ENCODE measurements at places on chromosomes 2 and 18.

- no peak for DNase-seq
These were observed 63.5 kb upstream of the TTN start for GRCh38 chr2:178870703-178871102.

DNA sequence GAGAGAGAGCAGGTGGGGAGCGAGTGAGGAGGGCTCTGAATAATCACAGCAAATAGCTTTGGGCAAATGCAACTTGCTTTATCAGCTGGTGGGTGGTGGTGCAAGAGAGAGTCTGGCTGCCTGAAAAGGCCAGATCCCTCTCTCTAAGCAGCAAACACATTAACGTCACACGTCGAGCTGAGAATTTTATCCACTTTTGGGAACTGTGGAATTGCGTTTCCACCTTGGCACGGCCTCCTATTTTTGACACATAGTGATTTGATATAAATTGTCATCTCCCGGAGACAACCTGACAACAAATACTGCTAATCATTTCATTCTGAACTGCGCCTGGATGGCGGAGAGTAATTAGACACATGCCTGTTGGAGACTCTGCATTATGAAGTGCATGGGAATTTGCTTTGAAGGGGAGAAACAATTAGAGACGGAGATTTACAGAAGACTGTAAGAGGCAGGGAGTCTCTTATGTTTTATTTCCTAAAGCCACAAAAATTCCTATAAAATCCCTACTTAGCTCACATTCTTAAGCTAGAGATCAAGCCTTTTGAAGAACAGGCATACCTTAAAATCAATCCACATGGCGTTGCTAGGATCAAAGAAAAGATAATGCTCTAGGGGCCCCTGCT, 634.1 kb downstream of the TDRD15 start:
- no peak for DNase-seq

DNA sequence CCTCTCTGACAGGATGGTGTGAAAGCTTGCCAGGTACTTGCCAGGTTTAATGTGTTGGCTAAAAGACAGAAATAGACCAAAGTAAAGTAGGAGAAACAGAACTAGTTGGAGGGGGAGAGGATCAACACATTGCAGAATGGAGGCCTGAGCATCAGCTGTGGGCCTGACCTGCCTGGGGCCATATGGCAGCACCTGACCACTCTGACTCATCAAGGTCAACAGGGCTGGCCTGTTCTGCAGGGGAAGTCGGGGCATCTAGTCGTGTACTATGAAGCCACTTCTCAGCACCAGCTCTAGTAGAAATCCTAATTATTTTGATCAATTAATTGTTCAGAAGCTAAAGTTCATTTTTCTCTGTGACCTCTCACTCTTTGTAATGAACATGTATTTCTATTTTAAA, 35.8 kb upstream of the NOSTRIN start:
- DNase-seq, result no peak

DNA sequence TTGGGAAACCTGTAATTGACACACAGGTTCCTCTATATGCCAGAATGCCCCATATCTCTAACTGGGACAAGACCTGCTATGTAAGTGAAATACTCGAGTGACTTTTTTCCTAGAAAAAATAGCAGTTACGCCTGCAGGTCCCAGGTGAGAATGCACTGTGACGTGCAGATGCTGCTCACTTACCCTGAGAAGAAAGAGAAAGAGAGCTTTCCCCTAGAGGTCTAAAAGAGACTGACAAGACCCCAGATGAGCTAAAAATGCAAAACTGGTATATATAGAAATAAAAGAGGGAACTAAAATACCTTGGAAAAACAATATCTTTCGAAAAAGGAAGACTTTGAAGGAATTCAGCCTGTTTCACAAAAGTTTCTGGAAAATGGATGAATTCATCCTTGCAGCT, 383.0 kb upstream of the DCC start:
- no peak for DNase-seq

DNA sequence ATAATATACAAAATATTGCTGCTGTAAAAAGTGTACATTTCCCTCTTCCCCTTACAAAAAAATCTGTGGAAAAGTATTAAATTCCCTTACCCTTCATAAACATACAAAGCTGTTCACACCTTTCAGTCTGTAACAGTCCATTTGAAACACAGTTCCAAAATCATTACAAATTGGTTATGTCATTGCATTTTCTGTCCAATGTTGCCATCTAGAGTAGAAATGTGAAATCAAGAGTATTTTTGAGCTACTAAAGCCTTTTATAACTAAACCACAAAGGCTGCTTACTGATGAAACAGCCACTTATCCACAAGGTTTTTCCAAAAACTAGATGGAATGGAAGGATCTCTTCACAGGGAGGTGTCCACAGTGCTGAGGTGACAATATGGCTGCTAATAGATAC, 72.5 kb downstream of the SS18 start:
- no peak for DNase-seq

DNA sequence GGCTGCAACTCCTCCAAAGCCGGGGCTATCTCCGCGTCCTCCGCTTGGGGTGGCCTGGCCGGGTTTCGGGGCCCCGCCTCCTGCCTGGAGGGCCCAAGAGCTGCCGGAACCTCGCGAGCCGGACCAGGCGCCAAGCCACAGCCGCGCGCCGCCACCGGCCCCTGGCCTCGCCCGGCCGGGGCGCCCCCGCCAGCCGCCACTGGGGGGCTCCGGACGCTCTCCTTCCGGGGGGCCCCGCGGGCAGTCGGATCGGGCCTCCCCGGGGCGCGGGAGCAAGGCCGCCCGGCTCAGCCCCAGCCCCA, 17.4 kb upstream of the HAAO start:
- DNase-seq, result no peak

GRCh38 chr2:42060718-42061619, 13.1 kb downstream of the PKDCC start:
- no peak for DNase-seq

GRCh38 chr18:30991397-30991796, 51.1 kb downstream of the DSC3 start:
- DNase-seq, result no peak

DNA sequence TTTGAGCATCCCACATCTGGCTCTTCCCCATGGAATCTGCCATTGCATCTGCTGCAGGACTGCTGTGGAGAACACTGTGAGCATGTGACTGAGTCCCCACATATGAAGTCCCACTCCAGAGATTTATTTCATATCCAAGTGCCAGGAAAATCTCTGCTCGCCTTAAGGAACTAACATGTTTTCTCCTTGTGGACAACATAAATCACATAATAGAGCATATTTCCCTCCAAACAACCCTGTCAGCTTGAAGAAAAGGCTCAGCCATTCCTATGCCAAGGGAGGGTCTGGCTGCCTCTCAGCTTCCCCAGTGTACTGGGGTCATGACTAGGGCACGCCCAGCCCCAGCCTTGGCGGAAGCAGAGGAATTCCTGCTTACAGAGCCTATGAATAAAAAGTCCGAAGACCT, 193.7 kb downstream of the DNER start:
- no peak for DNase-seq

- DNase-seq, result no peak
These were observed 7.9 kb upstream of the CFAP36 start for GRCh38 chr2:55511508-55512124.

DNA sequence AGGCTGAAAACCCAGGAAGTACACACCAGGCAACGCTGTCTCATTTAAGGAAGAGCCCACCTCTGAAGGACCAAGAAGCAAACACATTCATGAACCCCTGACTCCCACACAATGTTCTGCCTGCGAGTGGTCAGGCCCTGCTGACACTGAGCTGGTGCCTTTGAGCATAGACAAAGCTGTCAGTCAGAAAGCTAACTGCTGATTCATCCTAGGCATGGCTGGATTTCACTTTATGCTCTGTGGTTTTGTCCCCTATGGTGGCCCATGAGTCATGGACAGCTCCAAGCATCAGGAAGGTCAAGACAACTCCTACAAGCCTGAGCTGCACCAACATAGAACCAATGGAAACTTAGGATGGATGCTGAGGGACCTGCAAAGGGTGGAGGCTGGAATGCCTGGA, 78.9 kb downstream of the UXS1 start:
- DNase-seq, result no peak

DNA sequence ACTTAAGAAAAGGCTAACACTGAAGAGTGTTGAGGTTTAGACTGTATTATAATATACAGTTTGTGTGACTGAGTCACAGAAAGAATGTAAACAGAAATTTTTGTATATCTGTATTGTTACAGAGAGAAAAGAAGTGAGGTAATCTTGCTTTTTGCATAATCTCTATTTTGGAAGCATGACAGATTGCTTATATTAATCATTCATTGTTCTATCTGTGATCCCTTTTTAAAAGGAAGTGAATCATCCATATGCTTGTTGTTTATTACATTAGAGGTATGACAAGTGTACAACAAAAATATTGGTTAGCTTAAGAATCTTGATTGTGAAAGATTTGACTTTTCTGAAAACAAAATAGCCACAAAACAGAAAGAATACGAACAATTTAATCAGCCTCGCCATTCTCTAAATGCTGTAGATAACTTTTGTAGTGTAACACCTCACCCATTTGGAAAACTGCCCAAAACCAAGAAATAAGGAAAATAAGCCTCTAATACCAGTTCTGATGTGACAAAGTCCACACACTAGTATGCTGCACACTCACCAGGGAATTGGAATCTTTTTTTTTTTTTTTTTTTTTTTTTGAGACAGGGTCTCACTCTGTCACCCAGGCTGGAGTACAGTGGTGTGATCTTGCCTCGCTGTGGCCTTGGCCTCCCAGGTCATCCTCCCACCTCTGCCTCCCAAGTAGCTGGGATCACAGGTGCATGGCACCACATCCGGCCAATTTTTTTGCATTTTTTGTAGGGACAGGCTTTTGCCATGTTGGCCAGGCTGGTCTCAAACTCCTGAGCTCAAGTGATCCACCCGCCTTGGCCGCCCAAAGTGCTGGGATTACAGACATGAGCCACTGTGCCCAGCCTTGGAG, 91.5 kb upstream of the LPIN2 start:
- DNase-seq, result no peak
